ENCODE measurements at places on chromosomes 11 and 22. TPM values are rescaled to one million over a fixed set of nuclear protein-coding genes. Genes with fewer than 3 reads are reported as not detected.

- no peak for DNase-seq
These were observed 271.9 kb downstream of the ST3GAL4 start for GRCh38 chr11:126627421-126627820.

DNA sequence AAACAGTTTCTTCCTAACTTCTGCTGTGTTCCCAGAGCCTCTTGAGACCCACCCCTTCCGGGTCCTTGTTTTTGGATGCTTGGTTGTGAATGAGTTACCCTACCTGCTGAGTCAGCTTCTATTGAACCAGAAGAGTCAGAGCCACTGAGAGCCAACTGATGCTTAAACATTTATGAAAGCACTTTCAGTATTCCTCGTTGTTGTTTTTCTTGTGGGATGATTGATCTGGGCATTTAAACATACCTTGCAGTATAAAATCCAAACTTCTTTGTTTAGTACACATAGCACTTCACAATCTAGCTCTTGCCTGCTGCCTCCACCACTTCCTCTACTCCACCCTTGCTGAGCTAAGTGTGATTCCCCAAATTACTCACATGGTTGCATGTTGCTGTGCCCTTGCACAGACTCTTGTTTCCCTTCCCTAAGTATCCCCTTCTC is 5.5 kb downstream of the PRSS23 start:
- DNase-seq: peak; percentile 26

DNA sequence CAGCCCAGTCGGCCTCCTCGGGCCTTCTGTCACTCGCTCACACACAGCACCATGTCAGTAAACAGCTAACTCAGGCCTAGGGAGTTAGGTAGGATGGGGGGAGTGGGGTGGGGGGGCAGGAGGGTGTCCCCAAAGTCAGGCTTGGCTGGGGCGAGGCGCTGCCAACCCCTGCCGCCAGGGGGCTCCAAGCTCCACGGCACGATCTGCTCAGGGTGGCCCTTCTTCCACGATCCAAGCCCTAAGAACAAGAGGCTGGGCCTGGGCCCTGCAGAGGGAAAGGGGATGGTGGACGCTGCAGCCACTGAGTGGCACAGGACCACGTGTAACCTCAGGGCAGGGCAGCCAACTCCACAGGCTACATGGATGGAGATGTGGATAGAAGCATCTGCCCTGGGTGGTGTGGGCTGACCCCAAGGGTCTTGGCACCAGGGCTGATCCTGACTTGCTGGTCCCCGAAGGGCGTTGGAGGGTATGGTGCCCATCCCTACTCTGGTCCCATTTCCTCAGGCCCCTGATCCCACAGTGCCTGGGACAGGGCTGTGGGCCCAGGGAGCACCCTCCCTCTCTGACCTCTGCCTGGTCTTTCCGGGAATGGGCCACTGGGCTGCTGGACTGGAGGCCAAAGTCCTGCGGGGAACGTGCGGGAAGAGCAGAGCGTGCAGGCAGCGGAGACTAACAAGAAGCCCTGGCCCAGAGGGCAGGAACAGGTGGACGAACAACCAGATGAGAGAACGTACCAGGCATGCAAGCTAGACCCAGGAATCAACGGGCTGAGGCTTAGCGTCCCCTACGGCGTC is 29.1 kb upstream of the TXNRD2 start:
- peak; percentile 74 for DNase-seq

DNA sequence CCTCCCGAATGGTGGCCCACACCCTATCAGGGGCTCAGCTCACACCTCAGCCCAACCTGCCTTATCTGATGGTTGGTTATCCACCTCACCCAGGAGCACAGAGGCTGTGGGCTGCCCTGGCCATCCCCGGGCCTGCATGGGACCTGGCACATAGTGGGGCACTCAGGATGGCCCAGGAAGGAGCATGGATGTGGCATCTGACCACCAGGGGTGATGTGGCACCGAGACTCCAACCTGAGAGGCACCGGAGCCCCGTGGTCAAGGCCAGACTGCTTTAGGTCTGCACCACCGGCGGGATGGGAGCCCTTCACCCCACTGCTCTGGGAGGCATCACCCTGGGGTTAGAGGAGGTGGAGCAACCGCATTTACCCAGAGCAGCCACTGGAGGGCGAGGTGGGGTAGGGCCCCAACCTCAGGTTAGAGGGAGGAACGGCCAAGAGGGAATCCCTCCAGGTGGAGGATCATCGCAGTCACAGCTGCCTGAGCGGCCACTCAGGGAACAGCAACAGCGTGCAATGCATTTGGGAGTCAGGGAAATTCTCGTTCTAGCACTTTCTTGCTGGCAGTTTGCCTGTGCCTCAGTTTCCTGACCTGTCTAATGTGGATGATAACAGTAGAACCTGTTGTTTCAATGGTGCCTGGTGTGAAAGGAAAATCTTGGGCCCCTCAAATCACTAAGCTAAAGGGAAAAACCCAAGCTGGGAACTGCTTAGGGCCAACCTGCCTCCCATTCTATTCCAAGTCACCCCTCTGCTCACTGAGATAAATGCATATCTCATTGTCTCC is 52.9 kb upstream of the CARS1 start:
- DNase-seq: no peak

- DNase-seq: no peak
These were observed 388.6 kb downstream of the TBC1D22A start for GRCh38 chr22:47151064-47151463.

- no peak for DNase-seq
These were observed 4.3 kb upstream of the PATZ1 start for GRCh38 chr22:31350410-31350863.

DNA sequence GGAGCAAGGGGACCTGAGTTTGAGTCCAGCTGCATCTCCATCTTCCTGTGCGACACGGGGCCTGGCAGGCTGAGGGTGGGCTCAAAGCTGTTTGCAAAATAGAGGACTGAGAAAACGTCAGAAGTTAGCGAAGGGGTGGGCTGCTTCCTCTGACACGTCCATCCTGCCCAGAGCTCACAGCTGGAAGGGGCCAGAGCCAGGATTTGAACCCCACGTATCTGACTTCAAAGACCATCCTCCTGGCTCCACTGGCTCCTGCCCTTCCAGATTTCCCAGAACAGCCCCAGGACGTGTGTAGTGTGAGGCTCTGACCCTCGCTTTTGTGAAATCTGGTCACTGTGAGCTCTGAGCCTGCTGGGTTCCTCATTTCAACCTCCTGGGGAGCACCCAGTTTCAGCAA is 56.3 kb downstream of the CD82 start:
- no peak for DNase-seq

DNA sequence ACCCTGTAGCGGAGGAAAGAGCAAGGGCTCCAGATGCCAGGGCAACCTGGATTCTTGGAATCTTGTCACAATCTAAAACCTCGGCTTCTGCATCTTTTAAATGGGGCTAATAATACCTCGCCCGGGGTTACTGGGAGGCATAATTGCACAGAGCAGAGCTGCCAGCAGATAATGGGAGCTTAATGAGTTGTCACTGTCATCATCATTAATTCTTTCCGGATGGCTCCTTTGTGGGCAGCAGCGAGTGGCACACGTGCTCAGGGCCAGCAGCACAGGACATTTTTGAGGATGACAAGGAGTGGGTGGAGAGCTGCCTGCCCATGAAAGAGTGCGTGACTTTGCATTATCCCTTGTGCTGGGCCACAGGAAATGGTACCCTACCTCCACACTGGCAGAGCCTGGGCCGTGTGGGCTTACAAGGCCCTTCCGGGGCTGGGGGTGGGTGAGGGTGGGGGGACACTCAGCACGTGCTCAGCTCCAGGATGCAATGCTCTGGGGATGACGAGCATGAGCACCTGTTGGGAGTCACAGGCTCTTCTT is 5.7 kb downstream of the PDGFB start:
- no peak for DNase-seq

DNA sequence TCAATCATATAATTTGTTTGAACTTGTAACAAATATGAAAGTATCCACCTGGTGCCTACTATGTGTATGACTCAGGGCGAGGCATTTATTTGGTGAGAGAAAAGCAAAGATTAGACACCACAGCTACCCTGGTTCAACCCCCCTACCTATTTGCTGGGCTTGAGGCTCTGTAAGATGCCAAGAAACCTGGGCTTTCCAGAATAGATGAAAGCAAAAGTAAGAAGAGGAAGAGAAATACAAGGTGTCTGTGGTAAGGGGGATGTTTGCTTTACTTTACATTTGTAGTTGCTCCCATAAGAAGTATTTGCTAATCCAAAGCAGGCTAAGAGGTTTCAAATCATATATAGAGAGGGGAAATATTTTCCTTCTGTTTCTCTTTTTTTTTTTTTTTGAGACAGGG is 61.7 kb downstream of the DDI1 start:
- DNase-seq: no peak

DNA sequence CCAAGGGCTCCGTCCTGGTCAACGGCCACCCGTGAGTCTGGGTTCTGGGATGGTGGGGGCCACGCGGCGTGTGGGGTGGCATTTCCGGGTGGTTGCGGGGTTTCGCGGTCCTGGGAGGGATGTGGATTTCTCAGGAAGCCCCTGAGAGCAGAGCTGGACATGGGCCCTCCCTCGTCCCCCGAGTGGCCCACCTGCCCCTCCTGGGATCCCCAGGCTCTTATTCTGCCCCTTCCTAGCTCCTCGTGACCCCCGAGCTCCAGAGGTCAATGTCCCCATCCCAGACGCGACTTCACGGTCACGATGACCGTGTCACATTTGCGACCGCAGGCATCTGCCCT is 4.4 kb downstream of the MUC5AC start:
- DNase-seq: peak; percentile 14

- no peak for DNase-seq
These were observed 18.7 kb downstream of the CACNG2 start for GRCh38 chr22:36684841-36685240.

DNA sequence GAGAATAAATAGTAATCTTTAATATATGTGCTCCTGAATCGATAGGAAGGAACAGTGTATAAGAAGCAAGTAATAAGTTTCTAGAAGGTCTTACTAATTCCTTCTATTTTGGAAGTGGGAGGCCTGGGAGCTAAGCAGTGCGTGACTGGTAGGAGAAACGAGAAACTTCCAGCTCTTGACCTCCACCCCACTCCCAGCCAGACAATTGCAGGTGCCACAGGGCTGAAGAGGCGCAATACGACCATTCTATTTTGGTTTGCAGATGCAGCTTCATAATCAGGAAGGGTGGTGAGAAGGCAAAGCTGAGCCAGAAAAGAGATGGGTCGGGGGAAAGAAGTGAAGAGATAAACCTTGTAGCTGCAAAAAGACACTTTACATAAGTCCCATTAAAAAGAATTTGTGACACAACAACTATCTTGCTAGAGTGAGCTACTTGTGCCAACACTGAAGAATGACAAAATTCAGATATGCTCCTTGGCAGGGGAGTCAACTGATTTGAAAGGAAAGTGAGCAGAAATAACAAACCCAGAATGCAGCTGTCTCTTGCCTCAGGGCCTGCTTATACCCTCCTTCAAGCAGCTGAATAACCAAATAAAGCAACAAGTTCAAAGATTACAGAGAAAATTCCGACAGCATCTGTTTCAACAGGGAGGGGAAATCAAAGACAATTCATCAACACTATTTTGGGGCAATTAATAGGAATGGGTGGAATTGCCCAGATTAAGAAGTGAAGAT is 35.1 kb downstream of the GRIA4 start:
- no peak for DNase-seq

DNA sequence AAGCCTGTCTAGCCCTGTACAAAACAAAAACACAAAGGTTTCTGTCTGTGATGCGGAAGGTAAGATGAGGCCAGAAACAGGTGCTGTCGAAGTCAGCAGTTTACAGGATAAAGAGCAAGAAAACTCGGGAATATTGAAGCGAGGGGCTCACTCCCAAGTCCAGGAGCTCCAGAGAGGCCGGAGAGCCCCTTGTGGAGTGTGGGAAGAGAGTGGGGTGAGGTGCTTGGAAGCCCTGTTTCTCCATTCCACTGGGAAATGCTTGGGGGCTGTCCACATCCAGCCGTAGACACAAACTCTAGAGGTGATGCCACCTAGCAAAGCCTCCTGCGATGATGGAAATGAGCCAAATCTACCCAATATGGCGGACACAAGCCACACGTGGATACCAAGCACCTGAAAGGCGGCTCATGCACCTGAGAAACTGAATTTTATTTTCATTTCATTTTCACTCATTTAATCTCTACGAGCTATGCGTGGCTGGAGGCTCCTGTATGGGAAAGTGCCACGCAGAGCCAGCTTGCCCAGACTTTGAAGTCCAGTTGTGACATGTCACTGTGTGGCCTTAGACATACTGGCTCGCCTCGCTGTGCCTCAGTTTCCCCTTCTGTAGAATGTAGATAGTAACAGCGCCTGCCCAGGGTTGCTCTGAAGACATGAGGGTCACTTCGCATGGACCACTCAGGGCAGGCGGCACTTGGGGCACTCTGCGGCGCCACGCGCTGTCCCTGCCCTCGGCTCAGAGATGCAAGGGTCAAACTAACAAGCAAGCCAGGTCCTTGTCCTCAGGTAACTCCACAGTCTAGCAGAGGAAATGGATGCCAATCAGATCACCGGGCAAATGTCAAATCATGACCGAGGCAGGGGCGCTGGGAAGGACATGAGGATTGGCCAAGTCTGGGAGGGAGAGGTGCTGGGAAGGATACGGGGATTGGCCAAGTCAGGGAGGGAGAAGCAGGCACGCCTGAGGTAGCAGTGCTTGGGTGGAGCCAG is 684.7 kb downstream of the TBC1D22A start:
- no peak for DNase-seq

GRCh38 chr11:1034001-1034400 is 2.5 kb downstream of the MUC6 start:
- no peak for DNase-seq

DNA sequence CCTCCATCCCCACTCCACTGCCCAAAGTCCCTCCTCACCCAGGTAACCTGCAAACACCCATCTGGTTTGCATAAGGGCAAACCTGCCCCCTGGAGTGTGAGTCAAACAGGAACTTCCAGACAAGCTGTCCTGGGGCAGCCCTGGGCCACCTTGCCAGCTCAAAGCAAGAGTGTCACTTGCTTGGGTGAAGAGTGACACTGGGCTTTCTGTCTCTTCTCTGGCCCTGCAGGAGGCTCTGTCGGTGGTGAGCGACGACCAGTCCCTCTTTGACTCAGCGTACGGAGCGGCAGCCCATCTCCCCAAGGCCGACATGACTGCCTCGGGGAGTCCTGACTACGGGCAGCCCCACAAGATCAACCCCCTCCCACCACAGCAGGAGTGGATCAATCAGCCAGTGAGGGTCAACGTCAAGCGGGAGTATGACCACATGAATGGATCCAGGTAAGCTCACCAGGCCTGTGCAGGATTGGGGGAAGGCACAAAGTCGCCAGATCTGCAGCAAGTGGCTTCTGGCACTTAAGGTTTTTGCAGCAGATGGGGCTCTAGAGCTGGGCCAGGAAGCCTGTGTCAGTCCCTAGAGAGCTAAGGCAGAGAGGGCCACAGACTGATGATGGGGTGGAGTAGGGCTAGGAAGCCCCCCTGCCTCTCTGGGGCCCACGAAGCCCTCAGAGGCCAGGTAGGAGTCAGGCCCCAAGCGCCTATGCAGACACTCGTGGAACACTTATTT is 64.2 kb downstream of the FLI1 start:
- no peak for DNase-seq

The NRIP3 gene
- total RNA-seq: 1.8 TPM

The MUC6 gene
- total RNA-seq: not detected

The CCDC15 gene
- total RNA-seq: 0.82 TPM

The MUC2 gene
- not detected for total RNA-seq

The IGLL1 gene
- not detected for total RNA-seq

The SESN3 gene
- total RNA-seq: 9.0 TPM

The SLC5A1 gene
- 60.5 TPM for total RNA-seq

The MUC5B gene
- not detected for total RNA-seq

Measured in left cardiac atrium (tissue), 4 donors.